ENCODE measurements at places on chromosomes 11 and 22.

DNA sequence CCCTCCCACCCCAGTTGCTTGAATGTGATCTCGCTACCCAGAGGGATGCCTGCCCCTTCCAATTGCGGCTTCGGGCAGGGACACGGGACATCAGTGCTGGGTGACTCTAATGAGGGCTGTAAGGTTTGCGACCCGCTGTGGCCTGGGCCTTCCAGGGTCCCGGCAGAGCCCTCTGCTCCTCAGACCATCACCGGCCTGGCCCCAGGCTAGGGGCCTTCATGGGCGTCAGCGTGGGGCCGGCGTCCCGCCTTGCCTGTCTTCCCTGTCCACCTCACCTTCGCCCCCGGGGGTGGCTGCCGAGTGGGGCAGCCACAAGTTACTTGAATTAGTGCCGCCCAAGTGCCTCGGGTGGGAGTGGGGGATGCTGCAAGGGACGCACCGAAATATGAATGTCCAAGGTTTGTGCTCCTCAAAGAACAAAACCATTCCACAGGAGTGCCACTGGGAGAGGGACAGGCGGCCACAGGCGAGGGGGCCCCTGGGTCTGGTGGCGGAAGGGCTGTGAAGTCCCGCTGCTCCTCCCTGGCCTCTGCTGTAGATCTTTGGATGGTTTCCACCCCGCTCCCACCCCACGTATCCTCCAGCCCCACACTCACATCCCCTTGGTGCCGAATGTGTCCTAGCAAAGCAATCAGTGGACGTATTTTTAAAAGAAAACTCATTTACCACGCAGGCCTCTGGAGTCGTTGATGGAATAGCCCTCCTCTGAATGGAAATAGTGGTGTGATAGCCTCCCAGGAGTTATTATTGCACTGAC lies 317.1 kb downstream of the NTM start:
- DNase-seq, result no peak

- no peak for DNase-seq
These were observed 32.5 kb downstream of the GNAZ start for GRCh38 chr22:23102776-23103175.

- no peak for DNase-seq
These were observed 24.7 kb upstream of the SOX6 start for GRCh38 chr11:16380941-16381568.

- no peak for DNase-seq
These were observed 54.0 kb downstream of the BDNF start for GRCh38 chr11:27646051-27646818.

GRCh38 chr11:57356268-57356667 lies 18.1 kb downstream of the P2RX3 start:
- DNase-seq, result no peak

- DNase-seq, result no peak
These were observed 36.7 kb upstream of the EIF3D start for GRCh38 chr22:36565686-36566085.

DNA sequence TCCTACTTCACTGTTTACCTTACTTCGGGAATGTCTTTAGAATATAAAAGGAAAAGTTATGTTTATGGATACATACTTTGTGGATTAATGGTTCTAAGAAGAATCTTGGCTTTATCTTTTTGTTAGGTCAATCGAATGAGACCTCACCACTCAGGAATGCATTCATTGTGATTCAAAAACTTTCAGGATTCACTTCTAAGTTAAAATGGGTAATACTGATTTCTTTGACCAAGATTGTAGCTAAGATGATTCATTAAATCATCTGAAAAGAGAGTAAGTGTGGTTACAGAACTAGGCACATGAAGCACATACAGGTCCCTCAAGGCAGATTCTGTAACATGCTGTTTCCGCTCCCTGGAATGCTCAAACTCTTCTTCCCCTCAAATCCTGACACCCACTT lies 716.4 kb downstream of the KCNA4 start:
- no peak for DNase-seq

All from naive B cell (primary cell).